ENCODE measurements at places on chromosomes 2 and 18.

DNA sequence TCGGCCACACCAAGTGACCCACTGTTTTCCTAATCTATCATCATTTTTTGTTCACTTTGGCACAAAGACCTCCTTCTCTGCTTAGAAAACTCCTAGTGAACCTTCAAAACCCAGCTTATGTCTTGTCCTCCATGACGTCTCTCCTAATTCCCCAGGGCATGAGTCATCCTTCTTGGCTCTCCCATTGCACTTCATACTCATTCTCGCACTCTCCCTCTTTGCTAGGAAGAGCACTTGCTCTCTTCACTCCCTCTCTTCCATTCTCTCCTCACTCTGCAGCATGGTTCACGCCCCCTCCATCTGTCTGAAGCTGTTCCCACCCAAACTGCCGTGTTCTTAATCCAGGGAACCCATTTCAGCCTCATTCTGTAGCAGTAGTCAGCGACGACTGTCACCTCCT lies 103.9 kb downstream of the MRO start:
- DNase-seq, result no peak

- DNase-seq, result no peak
Measured at GRCh38 chr2:133437492-133437891, 130.8 kb downstream of the NCKAP5 start.

- no peak for DNase-seq
Measured at GRCh38 chr18:6327895-6328620, 86.7 kb downstream of the L3MBTL4 start.

DNA sequence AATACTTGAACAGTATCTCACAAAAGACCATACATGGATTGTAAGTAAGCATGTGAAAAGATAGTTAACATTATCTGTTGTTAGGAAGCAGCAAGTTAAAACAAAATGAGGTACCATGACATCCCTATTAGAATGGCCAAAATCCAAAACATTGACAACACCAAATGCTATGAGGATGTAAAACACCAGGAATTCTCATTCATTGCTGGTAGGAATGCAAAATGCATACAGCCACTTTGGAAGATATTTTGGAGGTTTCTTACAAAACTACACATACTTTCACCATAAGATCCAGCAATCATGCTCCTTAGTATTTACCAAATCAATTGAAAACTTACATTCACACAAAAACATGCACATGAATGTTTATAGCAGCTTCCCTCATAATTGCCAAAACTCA lies 30.9 kb upstream of the ICOS start:
- DNase-seq, result no peak

DNA sequence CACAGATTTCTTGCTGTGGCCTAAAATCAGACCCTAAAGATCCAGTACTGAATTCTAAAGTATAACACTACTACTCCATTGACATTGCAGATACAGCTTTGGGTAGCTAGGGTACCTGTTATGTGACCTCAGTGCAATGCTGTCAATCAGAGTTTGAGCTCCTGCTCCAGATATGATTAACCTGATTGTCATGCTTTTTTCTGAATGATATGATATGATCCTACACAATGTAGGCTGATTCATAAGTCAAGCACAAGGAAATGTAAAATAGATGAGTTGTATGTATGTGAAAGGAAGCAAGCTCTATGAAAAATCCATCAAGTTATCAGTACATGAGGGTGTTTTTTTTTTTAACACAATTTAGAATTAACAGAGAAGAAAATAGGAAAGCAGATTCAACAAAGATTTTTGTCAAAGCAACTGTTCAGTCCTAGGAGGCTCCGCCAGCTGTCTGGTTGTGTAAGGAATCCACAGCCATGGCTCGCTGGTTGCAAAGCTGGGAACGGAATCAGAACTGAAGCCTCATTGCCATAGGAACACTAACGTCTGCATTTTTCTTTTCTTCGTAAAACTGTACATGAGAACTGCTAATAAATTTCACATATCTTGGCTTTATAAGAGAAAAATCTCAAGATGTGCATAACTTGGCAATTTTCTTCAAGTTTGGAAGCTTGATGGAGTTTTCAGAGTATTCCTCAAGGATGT lies 52.9 kb downstream of the NR4A2 start:
- no peak for DNase-seq

DNA sequence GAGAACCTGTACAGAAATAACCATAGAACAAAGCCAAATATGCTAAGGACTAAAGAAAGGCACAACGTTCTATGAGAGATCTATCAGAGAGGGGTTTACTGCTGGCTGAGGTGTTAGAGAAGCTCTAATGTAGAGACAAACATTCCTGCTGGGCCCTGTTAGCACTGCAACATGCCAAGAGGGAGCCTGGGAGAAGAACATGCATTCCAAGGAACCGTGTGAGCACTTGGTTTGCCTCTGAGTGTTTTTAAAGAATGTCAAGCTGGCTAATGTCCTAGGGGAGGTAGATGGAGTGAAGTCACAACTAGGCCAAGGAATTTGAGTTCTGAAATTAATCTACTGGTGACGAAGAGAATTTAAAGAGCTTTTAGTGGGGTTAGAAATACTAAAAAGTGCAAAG lies 384.3 kb upstream of the LYPD1 start:
- DNase-seq, result no peak

GRCh38 chr2:129606496-129607270 lies 372.8 kb upstream of the RAB6C start:
- no peak for DNase-seq

- no peak for DNase-seq
Measured at GRCh38 chr2:39649511-39649910, 16.2 kb upstream of the TMEM178A start.

DNA sequence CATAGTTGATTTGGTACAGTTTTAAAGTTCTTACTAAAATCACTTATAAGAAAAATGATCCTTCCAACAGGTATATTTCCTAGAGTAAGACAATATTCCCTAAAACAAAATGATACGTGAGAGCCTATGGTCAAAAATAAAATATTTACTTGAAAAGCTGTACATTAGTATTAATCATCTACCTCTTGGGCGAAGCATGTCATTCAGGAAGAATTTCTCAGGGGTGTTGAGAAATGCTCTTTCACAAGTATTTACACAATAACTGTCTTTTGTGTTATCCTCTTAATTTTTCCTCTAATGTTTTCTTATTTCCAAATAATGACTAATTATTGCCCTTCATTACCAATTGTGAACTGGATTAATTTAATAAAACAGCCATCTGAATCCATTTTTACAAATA lies 466.3 kb downstream of the SATB2 start:
- DNase-seq, result no peak

DNA sequence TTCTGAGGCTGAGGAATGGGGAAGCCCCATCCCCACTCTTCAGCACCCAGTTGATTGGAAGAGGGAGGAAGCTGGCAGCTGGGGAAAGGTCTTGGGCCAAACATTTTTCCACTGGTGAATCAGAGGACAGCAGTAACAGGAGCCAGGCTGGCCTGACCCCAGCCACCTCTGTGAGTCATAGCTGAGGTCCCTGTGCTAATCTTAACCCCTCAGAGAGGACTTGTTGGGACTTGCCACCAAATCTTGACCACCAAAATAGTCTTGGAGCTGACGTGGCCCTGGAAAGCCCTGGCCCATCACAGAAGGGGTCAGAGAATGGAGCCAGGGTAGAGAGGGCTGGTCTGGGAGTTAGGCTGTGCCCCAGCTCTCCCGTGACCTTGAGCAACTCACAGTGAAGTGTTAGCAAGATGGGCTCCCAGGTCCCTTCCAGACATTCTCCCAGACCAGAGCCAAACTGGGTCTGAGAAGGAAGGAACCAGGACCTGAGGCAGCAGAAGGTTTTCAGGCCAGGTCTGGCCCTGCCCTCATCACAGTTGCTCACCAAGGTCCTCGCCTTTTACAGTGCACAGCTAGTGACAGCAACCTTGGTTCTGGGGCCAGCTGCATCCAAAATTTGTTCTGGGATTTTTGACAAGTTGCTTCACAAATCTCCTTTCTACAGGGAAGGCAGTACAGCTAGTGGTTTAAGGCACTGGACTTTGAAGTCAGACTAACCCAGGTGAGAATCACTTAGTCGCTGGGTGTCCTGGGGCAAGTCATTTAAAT lies 266.6 kb downstream of the CYP26B1 start:
- no peak for DNase-seq

GRCh38 chr2:65025453-65026123 lies 30.6 kb upstream of the CEP68 start:
- DNase-seq, result no peak

GRCh38 chr2:203960811-203961210 lies 24.2 kb downstream of the ICOS start:
- DNase-seq, result no peak
